CD4-positive, alpha-beta memory T cell (primary cell): ENCODE measurements at places on chromosomes 1 and 21. TPM values are rescaled to one million over a fixed set of nuclear protein-coding genes. Genes with fewer than 3 reads are reported as not detected.

DNA sequence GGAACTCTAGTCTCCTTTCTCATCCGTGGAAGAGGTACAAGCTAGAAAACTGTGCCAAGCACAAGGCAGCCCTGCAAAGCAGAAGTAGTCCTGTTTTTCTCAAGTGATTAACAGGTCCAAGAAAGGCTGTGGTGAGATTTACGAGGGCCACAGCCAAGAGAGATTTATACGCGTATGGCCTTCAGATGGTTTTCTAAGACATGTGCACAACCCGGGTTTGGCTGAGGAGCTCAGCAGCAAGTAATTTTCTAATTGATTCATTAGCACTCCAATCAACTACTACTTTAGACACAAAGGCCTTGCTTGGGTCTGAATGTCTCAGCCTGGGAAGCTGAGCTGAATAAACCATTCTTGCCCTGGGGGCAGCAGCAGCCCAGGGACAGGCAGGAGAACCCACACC lies 55.8 kb downstream of the SSBP3 start:
- peaks cover 24% of the 10 kb centered on the region for H3K4me1 ChIP-seq
- no peaks in the 10 kb centered on the region for H3K27me3 ChIP-seq
- no peak overlapping the region for H3K27ac ChIP-seq
- DNase-seq, result no peak
- no peak overlapping the region for H3K4me3 ChIP-seq

DNA sequence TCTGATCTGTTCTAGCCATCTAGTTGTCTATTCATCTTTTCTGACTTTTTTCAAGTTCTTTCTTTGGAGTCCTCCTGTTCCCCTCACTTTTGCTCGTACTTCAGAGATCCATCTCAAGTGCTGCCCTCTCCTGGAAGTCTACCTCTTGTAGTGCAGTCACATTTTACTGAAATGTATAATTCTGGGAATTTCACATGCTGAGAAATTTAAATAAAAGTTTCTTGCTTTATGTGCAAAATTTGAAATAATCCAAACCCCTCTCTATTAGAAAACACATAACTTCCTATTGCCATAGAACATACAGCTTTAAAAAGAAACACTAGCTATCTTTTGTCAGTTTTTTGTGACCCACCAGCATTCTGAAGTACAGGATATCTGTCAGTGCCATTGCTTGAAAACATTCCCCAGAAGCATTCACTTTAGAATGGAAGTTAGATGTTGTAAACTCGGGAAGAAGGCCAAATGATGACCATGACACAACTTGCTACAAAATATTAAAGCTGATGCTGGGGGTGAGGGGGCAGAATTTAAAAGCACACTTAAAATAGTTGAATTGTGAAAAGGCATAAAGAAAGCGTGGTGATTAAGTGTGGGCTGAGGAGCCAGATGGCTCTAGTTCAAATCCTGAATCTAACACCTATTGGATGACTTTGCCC lies 22.0 kb downstream of the RLF start:
- H3K27me3 ChIP-seq, result no peaks in the 10 kb centered on the region
- H3K36me3 ChIP-seq, result no peaks in the 10 kb centered on the region
- H3K4me3 ChIP-seq, result no peak overlapping the region
- no peak overlapping the region for H3K27ac ChIP-seq
- DNase-seq, result no peak

DNA sequence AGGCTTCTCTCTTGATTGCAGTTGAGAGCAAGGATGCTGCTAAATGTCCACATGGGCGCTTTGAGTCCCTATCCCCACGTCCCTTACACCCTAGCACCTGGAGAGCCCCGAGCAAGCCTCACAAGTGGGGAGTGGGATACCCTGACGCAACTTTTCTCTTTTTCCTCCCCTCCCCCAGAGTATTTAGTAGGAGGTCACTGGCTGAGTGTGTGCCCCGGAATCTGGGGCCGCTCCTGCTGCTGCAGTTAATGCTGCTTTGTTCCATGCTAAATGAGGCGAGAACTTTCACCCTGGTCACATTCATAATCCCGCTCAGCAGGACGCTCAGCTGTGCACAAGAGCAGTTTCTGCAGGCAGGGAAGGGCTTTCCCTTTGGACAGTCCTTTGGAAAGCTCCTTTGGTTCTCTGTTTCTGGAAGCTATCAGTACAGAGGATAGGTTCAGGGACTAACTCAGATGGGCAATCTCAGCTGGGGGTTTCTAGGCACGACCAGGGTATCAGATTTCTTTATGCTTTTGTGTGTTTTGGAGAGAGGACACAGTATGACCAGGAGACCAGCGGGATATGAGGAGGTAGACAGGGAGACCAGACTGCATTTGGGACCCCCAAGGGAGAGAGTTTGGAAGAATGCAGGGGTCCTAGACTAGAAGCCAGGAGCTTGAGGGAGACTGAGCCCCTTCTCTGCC lies 75.9 kb downstream of the NOS1AP start:
- no peak overlapping the region for H3K27ac ChIP-seq
- H3K4me3 ChIP-seq, result no peak overlapping the region
- no peaks in the 10 kb centered on the region for H3K36me3 ChIP-seq
- DNase-seq, result no peak
- H3K4me1 ChIP-seq, result no peaks in the 10 kb centered on the region
- no peaks in the 10 kb centered on the region for H3K27me3 ChIP-seq

DNA sequence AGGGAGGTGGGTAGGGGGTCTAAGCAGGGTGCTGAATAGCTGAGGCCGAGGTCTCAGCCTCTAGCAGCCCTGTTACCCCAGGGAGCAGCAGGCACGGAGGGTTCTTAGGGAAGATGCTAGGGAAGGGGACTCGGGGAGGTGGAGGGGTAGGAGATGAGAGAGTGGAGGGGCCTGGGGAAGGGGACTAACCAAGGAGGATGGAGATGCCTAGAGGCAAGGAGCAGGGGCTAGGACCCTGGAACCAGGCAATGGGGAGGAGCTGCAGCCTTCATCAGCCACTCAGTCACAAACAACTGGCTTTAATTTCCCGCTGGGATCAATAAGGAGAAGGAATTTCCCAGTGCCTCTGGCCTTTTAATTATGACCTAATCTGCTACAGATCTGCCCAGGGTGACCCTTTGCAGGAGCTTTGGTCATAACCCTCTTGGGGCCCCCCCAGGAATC lies 2.9 kb upstream of the CRABP2 start:
- H3K36me3 ChIP-seq, result no peaks in the 10 kb centered on the region
- H3K27me3 ChIP-seq, result peaks cover 6% of the 10 kb centered on the region
- no peak overlapping the region for H3K27ac ChIP-seq
- H3K4me3 ChIP-seq, result no peak overlapping the region
- no peak for DNase-seq
- H3K4me1 ChIP-seq, result peaks cover 32% of the 10 kb centered on the region

DNA sequence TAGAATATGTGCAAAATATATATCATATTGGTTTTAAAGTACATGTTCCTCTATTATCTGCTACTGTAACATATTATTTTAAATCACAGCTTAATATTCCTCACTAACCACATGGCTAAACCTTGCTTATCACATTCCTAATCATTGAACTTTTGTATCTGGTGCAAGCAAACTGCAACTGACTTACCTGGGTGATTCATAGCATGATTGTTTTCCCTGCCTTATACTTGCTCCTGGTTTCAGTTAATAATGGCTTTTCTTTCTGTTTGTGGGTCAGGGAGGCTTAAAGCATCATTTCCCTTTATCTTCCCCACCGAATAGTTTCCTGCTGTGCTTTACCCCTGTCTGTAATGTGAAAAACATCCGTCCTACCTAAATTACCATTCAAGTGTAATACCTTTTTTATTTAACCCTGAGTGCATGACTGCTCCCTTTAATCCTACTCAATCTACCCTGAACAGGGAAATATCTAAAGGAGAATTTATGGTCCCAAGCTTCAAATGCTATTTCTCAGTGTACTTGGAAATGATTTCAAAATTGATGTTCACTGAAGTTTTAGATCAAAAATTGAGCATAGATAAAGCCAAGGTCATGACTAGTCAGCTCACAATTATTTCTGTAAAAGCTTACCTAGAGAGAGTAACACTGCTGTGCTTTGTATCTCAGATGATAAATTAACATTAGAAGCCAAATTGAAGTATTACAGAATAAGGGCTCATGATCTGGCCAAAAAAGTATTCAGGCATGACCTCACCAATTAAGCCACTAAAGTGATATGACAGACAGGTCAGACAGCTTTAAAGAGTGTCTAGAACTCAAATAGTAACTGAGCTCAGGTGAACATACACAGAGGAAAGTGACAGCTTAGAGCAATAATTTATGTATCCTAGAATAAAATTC lies 507.1 kb downstream of the BRINP3 start:
- DNase-seq, result no peak
- no peaks in the 10 kb centered on the region for H3K36me3 ChIP-seq
- H3K4me1 ChIP-seq, result no peaks in the 10 kb centered on the region
- H3K27ac ChIP-seq, result no peak overlapping the region

DNA sequence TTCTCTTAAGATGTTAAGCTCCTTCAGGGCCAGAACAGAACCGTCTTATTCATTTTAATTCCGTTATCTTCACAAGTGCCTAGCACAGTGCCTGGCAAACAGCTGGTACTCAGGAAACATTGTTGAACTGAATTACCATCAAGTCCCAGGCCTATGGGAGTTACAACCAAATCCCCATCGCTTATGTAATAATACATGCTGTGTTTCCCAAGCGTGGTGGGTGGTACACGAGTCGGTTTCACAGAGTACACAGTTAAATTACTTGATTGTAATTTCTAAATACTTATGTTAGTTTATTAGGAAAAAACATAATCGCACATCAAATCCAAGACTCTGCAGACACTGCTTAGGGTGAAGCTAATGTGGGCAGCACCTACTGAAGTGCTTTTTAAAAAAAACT lies 1.0 kb downstream of the ANGEL2 start:
- H3K27me3 ChIP-seq, result no peaks in the 10 kb centered on the region
- peak overlapping the region; percentile 85 for H3K27ac ChIP-seq
- H3K4me1 ChIP-seq, result peaks cover 40% of the 10 kb centered on the region
- peak overlapping the region; percentile 55 for H3K4me3 ChIP-seq

- H3K27ac ChIP-seq, result no peak overlapping the region
- H3K36me3 ChIP-seq, result no peaks in the 10 kb centered on the region
- H3K27me3 ChIP-seq, result no peaks in the 10 kb centered on the region
Observed at GRCh38 chr1:2344744-2345296, 46.5 kb downstream of the MORN1 start.

- no peaks in the 10 kb centered on the region for H3K27me3 ChIP-seq
- no peak overlapping the region for H3K27ac ChIP-seq
- peaks cover 53% of the 10 kb centered on the region for H3K36me3 ChIP-seq
Observed at GRCh38 chr1:3872546-3872945, 15.3 kb downstream of the DFFB start.

DNA sequence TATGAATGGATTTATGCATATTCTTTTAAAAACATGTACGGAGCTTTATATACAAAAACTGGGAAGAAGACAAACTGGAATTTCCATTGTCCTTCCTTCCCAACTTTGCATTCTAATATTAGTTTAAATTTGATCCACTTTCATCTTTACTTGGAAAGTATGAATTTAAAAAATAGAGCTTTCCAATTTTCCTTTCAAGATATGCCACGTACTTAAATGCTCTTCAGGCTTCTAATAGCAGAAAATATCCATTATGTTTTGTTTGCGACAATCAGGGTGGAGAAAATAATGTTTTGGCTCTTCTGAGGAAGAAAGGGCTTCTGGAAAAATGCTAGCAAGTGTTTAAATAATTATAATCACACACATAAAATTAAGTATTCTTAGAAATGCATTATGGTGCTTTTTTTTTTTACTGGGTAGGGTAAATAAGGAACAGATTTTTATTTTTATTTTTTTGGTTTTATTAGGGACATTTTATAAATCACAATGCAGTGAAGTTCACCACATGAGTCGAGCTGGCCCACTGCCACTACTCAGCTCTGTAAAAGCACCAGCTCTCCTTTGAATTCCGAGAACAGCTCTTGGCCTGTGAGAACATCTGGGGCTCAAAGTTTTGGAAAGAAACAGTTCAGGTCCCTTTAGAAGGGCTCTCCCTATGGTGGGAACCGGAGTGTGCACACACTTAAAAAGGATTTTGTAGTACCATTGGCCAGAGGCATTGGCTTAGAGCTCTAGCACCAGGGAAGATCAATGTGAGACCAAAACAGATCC lies 287.4 kb upstream of the LYPLAL1 start:
- no peaks in the 10 kb centered on the region for H3K27me3 ChIP-seq
- H3K27ac ChIP-seq, result no peak overlapping the region
- no peak for DNase-seq
- H3K4me3 ChIP-seq, result no peak overlapping the region
- H3K4me1 ChIP-seq, result no peaks in the 10 kb centered on the region
- no peaks in the 10 kb centered on the region for H3K36me3 ChIP-seq

GRCh38 chr21:44086636-44087425 lies 20.4 kb upstream of the PWP2 start:
- peak overlapping the region; percentile 71 for H3K27ac ChIP-seq
- H3K36me3 ChIP-seq, result peaks cover 30% of the 10 kb centered on the region
- H3K4me3 ChIP-seq, result no peak overlapping the region
- no peak for DNase-seq
- H3K4me1 ChIP-seq, result peaks cover 92% of the 10 kb centered on the region

- no peak for DNase-seq
- H3K4me3 ChIP-seq, result no peak overlapping the region
- H3K36me3 ChIP-seq, result no peaks in the 10 kb centered on the region
- no peak overlapping the region for H3K27ac ChIP-seq
Observed at GRCh38 chr1:48493970-48494769, 22.2 kb upstream of the SPATA6 start.

DNA sequence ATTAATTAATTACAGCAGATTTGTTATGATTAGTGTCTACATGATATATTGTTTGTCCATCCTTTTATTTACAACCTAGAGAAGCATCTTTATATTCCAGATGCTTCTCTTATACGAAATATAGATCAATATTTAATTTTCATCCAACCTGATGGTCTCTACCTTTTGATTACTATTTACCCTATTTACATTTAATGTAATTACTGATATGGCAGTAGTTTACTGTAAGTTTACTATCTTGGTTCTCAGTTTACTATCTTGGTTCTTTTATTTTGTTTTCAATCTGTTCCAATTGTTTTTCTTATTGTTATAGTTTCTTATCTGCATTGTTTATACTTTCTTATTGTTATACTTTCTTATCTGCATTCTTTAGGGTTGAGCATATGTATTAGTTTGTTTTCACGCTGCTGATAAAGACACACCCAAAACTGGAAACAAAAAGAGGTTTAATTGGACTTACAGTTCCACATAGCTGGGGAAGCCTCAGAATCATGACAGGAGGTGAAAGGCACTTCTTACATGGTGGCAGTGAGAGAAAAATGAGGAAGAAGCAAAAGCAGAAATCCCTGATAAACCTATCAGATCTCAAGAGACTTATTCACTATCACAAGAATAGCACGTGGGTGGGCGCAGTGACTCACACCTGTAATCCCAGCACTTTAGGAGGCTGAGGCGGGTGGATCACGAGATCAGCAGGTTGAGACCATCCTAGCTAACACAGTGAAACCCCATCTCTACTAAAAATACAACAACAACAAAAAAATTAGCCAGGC lies 28.9 kb downstream of the FAF1 start:
- H3K27me3 ChIP-seq, result no peaks in the 10 kb centered on the region
- H3K4me3 ChIP-seq, result no peak overlapping the region
- H3K27ac ChIP-seq, result no peak overlapping the region
- no peaks in the 10 kb centered on the region for H3K36me3 ChIP-seq

Gene GPR153
- 0.33 TPM for total RNA-seq

Gene IFNLR1
- 3.0 TPM for total RNA-seq

Gene LCE1F
- not detected for total RNA-seq

Gene SLAMF1
- total RNA-seq, result 59.9 TPM

Gene LCE1D
- total RNA-seq, result not detected

Gene DNAJC28
- total RNA-seq, result 1.6 TPM

Gene IL22RA1
- total RNA-seq, result not detected

Gene SPATA45
- total RNA-seq, result not detected

Gene CFAP45
- total RNA-seq, result not detected

Gene ZBTB8B
- total RNA-seq, result not detected

Gene TMEM61
- total RNA-seq, result not detected
